Stimulated activated CD4-positive, alpha-beta T cell treated with anti-CD3 and anti-CD28 coated beads, Interleukin-15, amount 100 ng/mL, for 1 hour (primary cell): ENCODE measurements at places on chromosomes 1 and 21.

GRCh38 chr1:72516264-72516663 lies 233.9 kb upstream of the NEGR1 start:
- no peak for DNase-seq

DNA sequence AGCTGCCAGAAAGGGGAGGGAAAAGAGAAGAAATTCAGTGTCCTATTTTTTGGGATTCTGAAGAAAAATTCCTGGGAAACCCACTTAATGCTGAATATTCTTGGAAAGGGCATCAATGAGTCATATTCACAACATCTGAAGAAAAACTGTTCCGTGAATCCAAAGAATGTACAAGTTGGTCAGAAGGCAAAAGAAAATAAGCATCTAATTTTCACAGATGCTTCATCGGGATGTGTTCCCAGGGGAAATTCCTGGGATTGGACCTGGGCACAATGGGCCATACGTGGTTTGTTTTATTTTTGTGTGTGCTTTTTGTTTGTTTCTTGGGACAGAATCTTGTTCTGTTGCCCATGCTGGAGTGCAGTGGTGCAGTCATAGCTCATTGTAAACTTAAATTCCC lies 112.2 kb downstream of the MAP3K21 start:
- no peak for DNase-seq

GRCh38 chr21:42474043-42474831 lies 21.8 kb downstream of the RSPH1 start:
- DNase-seq = no peak

GRCh38 chr1:73832276-73833181 lies 365.4 kb downstream of the LRRIQ3 start:
- DNase-seq = no peak

GRCh38 chr21:41233916-41234315 lies 66.0 kb downstream of the BACE2 start:
- DNase-seq = no peak
